ENCODE measurements at places on chromosomes 5 and 9. TPM values are rescaled to one million over a fixed set of nuclear protein-coding genes. Genes with fewer than 3 reads are reported as not detected.
A peak's percentile ranks its signal among the peaks of the same experiment; 100 is the strongest.

GRCh38 chr5:1797855-1798254 lies 1.8 kb downstream of the MRPL36 start:
- H3K4me1 ChIP-seq = peaks cover 62% of the 10 kb centered on the region
- peaks cover 38% of the 10 kb centered on the region for H3K36me3 ChIP-seq
- H3K27ac ChIP-seq = peak overlapping the region; percentile 86
- peak overlapping the region; percentile 90 for H3K4me3 ChIP-seq
- no peaks in the 10 kb centered on the region for H3K27me3 ChIP-seq

- H3K4me1 ChIP-seq = peaks cover 44% of the 10 kb centered on the region
- H3K4me3 ChIP-seq = peak overlapping the region; percentile 5
- no peak for DNase-seq
- no peaks in the 10 kb centered on the region for H3K27me3 ChIP-seq
- peak overlapping the region; percentile 62 for H3K27ac ChIP-seq
Observed at GRCh38 chr5:31866166-31866565, 227.2 kb downstream of the PDZD2 start.

GRCh38 chr5:51987669-51988209 lies 604.5 kb downstream of the ISL1 start:
- DNase-seq = no peak
- no peaks in the 10 kb centered on the region for H3K27me3 ChIP-seq
- H3K4me1 ChIP-seq = no peaks in the 10 kb centered on the region
- no peak overlapping the region for H3K27ac ChIP-seq

GRCh38 chr5:159786901-159787691 lies 129.2 kb upstream of the ADRA1B start:
- H3K27ac ChIP-seq = no peak overlapping the region
- H3K27me3 ChIP-seq = peaks cover 14% of the 10 kb centered on the region
- H3K4me3 ChIP-seq = no peak overlapping the region
- H3K4me1 ChIP-seq = peaks cover 5% of the 10 kb centered on the region
- H3K36me3 ChIP-seq = no peaks in the 10 kb centered on the region

DNA sequence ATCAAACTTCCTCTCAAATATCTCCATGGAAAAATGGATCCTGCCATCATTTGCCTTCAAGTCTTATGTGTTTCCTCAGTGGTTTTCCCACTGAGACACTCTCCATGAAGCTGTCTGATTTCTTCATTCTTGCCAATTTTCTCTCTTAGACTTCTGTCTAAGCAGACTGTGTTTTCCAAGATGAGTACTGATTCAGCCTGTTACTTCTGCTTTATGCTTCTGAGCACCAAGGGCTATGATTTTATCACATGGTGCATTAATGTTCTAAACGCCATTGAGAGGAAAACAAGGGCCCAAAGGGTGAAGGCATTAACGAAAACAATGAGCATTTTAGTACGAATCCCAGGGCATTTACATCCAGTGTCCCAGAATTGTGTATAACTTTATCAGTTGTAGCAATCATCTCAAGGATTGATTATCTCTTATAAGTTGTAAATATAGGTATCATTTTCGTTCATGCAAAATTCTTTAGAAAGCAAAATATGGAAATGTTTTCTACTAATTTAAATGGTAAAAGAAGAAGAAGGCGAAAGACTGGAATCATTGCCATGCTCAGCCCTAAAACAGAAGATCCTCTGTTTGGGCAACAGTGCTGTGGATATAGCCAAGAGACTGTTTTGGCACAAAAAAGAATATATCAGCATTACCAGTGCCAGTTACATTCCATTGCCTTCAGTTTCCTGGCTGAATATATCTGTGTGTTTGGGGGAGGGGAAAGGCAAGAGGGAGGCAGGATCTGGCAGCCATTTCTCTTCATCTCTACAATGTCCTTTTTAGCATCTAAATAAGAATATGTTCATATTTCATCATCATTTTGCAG lies 537.6 kb downstream of the ANXA1 start:
- H3K4me3 ChIP-seq = no peak overlapping the region
- H3K27me3 ChIP-seq = no peaks in the 10 kb centered on the region
- no peaks in the 10 kb centered on the region for H3K36me3 ChIP-seq
- DNase-seq = no peak

DNA sequence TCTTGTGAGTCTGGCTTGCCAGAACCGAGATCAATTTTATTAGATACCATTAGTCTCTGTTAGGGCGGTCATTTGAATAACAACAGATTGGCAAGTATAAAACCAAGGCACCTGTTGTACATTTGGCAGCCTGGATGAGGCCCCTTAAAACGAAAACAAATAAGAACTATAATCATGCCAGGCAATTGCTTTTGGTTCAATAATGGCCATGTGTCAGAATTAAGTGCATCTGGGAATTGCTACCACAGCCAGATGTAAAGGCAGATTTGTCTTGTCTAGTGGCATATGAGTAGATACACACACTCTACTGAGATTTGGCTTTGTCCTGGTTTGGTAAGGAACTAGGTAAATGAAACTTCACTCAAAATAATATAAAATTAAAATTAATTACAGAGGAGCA lies 1046.2 kb upstream of the DMAC1 start:
- H3K4me1 ChIP-seq = no peaks in the 10 kb centered on the region
- peaks cover 11% of the 10 kb centered on the region for H3K27me3 ChIP-seq
- DNase-seq = no peak
- no peak overlapping the region for H3K27ac ChIP-seq
- H3K36me3 ChIP-seq = no peaks in the 10 kb centered on the region

GRCh38 chr9:25025686-25026085 lies 480.0 kb upstream of the IZUMO3 start:
- no peaks in the 10 kb centered on the region for H3K36me3 ChIP-seq
- no peaks in the 10 kb centered on the region for H3K4me1 ChIP-seq

DNA sequence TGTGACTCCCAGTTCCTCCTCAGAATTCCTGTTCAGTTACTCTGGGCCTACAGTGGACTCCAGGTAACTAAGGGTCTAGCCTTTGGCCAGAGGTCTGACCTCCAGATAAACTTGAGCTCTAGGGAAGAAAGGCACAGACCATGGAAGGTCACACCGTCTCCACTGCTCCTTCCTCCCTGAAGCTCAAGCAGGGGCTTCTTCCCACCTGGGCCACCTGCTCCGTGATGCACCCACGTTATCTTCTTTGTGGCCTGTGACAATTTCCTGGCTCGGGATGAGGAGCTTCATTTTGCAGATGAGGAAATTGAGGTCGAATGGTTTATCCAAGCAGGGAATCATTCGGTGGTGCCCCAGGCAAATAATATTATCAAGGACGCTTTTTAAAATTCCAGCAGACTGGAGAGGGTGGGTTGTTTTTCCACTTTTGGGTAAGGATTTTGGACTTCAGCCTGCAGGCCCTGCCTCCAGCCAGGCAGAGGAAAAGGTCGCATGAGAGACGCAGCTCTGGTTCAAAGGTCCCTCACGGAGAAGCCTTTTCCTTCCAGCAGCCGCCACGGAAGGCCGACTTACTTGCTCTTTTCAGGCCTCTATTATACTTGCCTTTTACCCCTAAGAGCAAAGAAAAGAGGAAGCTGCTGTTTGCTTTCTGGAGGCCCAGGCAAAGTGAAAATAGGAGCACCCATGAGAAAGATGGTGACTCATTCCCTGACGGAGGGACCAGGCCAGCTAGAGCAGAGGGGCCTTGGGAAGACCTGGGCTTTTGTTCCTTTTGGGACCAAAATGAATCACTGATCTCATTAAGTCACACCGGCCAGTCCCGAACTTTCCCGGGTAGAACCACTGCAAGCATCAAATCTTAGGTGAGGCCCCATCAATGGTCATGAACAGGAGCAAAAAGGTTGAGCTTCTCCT lies 22.8 kb upstream of the DUSP1 start:
- no peak for DNase-seq
- H3K36me3 ChIP-seq = no peaks in the 10 kb centered on the region
- no peak overlapping the region for H3K4me3 ChIP-seq
- H3K27ac ChIP-seq = no peak overlapping the region
- no peaks in the 10 kb centered on the region for H3K27me3 ChIP-seq

DNA sequence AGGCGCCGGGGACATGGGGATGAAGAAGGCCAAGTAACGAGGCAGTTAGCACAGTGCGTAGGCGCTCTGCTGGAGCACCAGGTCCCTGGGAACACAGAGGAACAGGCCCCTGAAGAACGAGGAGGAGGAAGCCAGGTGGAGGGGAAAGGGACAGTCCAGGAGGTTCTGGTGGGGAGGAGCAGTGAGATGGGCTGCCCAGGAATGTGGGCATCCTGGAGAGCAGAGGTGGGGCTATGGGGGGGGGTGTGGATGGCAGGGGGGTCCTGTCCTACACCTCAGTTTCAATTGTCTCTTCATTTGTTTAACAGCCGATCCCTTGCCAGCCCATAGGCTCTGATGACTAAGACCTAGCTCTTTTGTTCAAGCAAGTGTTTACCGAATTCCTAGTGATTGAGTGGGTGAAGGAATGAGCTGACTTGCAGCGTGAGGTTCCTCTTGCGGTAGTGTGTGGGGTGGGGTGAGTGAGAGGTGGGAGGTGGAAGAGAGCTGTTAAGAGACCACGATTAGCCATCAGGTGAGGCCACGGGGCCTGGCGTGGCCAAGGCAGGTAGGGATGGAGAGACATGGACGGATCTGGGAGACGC lies 8.4 kb upstream of the PHYHD1 start:
- H3K27me3 ChIP-seq = no peaks in the 10 kb centered on the region
- no peak overlapping the region for H3K4me3 ChIP-seq
- H3K36me3 ChIP-seq = peaks cover 29% of the 10 kb centered on the region
- peaks cover 50% of the 10 kb centered on the region for H3K4me1 ChIP-seq
- peak overlapping the region; percentile 30 for H3K27ac ChIP-seq

GRCh38 chr9:23322392-23322791 lies 503.6 kb downstream of the ELAVL2 start:
- no peak for DNase-seq
- no peaks in the 10 kb centered on the region for H3K27me3 ChIP-seq
- H3K27ac ChIP-seq = no peak overlapping the region

DNA sequence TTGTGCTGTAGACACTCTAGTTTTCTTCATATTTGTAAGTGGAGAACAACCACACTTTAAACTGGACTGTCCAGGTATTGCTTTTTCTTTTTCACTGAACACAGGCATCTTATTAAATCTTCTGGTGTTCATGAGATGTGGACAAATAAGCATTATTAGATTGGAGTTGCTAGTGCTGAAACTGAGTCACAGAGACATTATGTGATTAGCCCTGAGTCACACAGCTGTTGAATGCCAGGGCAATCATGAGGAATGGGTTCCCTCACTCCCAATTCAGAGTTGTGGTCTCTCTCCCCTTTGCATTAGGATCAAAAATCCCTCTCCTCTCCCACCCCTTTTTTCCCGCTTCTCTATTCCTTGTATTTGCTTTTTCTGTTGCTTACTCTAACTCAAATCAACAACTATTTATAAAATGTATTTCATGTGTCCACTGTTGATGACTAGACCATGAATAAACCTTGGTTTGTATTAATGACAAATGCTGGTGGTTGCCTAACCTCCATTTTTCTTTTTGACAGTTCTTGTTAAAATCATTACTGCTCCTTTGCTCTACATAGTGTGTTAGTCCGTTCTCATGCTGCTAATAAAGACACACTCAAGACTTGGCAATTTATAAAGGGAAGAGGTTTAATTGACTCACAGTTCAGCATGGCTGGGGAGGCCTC lies 738.2 kb downstream of the BRINP1 start:
- H3K36me3 ChIP-seq = no peaks in the 10 kb centered on the region
- no peaks in the 10 kb centered on the region for H3K4me1 ChIP-seq

DNA sequence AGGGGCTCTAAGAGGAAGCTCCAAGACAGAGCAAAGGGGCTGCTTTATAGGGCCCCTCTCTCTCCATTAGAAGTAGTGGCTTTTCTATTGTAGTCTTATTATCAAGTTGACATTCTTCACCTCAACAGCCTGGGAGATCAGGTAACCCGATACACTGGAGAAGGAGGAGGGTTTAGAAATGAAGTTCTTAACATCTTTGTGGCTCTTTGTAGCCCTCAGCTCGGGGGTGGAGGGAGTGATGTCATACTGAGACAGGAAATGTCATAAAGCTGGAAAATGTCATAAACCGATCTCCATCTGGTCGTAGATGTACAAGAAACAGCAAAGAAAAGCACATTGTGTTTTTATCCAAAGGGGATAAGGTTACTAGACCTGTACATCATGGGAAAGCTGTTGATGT lies 17.9 kb downstream of the PDZD2 start:
- no peak overlapping the region for H3K27ac ChIP-seq
- no peak overlapping the region for H3K4me3 ChIP-seq
- H3K27me3 ChIP-seq = peaks cover 16% of the 10 kb centered on the region
- no peaks in the 10 kb centered on the region for H3K36me3 ChIP-seq
- H3K4me1 ChIP-seq = no peaks in the 10 kb centered on the region

DNA sequence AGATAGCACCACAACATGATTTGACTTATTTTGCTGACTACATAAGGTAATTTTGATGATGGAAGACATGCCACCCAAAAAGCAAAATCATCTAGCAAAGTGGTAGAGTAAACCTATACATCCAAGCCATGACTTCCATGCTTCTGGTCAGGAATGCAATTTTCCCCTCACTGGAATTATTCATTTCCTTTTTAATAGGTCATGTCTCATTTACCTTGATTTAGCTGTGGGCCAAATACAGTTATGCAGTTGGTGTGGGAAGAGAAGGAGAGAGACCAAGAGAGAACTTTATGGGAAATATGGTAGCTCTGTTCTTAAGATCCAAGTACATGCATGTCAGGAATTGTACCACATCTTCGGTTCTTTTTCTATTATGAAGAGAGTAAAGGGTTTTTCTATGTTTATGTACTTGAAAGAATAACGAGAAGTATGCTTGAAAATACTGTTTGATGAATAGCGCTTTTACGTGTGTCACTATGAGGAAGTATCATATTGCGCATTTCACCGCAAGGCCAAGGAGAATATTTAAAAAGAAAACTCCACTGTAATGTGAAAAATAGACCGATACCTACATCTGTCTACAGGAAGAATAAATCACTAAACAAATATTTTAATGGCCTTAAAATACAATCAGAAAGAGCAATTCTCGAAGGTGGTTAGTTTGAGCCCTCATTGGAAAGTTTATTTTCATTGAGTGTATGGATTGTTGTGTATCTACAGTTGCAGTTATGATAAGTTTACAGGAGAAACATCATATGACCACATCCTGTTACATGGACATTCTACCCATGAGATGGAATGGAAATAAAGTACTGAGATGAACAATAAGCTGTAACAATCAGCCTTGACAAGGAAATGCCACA lies 134.0 kb downstream of the FOXD1 start:
- H3K4me1 ChIP-seq = peaks cover 4% of the 10 kb centered on the region
- no peaks in the 10 kb centered on the region for H3K36me3 ChIP-seq
- peaks cover 90% of the 10 kb centered on the region for H3K27me3 ChIP-seq
- no peak for DNase-seq
- H3K4me3 ChIP-seq = no peak overlapping the region
- H3K27ac ChIP-seq = no peak overlapping the region

DNA sequence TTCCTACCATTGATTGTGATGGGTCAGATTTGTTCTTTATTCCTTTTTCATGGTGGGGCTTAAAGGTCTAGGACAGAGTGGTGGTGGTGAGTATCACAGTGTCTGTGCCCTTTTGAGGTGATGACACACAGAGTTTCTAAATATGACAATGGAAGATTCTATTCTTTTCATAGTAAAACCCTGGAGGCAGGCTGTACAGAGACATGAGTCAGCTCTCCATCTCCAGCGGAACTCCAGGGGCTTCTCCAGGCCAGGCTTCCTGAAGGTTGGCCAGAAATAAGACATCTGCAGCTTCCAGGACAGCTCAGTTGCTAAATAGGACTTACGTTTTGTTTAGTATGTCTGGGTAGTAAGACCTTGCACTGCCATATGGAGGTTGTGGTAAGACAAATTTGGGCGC lies 229.5 kb downstream of the CD180 start:
- no peaks in the 10 kb centered on the region for H3K36me3 ChIP-seq
- no peak for DNase-seq
- no peaks in the 10 kb centered on the region for H3K27me3 ChIP-seq
- no peak overlapping the region for H3K4me3 ChIP-seq
- H3K27ac ChIP-seq = no peak overlapping the region

The TLR4 gene
- total RNA-seq = not detected

The PCDHA4 gene
- not detected for total RNA-seq

The GFI1B gene
- not detected for total RNA-seq
